NCI-H526 (cell line): ENCODE measurements at places on chromosomes 13 and 19.

DNA sequence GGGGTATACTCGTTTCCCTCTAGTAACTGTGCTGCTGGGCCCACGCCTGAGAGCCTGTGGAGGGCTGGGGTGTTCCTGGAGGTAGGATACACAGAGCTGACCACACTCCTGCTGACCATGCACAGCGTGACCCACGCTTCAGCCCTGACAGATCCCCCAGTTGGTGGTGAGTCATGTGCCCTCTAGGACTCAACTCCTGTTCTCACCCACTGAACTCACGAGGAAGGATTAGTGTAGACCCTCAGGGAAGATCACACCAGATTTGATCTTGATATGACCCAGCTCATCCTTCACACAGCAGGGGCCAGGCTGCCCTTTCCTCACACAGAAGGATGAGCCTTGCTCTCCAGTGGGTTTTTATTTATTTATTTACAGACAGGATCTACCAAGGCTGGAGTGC lies 13.3 kb upstream of the ACP7 start:
- no peak for DNase-seq

DNA sequence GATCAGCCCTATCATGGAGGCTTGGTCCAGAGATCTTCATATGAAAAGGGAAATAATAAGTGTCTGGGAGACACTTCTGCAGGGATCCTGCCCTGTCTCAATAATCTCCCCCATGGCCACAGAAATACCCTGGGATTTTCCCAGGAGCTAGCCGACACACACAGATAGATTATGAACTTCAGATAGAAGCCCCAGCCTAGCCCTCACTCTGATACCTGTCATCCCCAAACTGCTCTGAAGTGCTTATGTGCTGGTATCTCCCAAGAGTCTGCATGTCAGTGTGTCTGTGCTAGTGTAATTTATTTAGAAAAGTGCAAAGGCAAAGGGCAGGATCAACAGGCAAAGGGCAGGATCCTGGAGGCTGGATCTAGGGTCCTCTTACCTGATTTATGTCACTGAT lies 38.7 kb upstream of the ZNF766 start:
- DNase-seq, result no peak

DNA sequence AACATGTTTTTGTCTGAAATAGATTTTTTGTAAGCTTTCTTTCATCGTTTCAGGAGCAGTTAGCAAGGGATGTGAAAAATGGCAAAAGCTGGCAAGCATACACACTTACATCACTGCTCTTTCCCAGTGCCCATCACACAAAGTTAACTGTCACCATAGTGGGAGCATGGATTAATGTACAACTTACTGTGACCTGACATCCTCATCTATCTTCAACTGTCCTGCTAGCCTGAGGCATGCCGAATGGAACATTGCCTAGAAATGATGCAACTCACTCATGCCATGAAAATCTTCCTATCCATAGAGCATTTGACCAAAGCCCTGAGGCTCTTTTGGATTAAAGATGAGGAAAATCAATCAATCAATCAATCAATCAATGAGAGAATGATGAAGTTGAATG lies 491.7 kb upstream of the SLC10A2 start:
- DNase-seq, result no peak

GRCh38 chr13:43881580-43881979 lies 1.9 kb downstream of the LACC1 start:
- DNase-seq, result no peak

DNA sequence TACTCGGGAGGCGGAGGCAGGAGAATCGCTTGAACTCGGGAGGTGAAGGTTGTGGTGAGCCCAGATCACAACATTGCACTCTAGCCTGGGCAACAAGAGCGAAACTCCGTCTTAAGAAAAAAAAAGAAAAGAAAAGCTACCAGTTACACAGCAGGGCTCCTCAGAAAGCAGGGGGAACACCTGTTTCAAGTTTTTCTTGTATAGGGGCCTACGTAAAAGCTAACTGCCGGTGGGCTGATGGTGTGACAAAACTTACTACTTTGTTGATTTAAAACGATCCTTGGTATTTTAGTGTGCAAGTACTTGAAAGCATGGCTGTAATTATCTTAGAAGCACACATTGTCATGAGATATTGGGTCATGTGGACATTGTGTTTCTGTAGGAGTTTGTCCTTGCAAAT lies 15.7 kb upstream of the ERVV-1 start:
- no peak for DNase-seq

DNA sequence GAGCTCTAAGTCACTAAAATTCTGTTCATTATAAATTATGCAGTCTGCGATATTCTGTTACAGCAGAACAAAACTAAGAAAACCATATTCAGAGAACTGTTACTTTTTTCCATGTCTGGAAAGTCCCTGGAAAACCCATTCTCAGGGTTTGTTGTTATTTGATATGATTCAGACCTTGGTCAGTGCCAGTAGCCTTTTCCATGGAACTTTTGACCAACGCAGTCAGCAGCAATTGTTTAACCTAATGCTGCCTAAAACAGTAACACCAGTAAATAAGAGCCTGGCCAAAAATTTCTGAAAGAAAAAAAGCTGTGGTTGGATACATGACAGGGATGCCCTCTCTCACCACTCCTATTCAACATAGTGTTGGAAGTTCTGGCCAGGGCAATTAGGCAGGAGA lies 402.7 kb downstream of the TBC1D4 start:
- DNase-seq, result no peak

DNA sequence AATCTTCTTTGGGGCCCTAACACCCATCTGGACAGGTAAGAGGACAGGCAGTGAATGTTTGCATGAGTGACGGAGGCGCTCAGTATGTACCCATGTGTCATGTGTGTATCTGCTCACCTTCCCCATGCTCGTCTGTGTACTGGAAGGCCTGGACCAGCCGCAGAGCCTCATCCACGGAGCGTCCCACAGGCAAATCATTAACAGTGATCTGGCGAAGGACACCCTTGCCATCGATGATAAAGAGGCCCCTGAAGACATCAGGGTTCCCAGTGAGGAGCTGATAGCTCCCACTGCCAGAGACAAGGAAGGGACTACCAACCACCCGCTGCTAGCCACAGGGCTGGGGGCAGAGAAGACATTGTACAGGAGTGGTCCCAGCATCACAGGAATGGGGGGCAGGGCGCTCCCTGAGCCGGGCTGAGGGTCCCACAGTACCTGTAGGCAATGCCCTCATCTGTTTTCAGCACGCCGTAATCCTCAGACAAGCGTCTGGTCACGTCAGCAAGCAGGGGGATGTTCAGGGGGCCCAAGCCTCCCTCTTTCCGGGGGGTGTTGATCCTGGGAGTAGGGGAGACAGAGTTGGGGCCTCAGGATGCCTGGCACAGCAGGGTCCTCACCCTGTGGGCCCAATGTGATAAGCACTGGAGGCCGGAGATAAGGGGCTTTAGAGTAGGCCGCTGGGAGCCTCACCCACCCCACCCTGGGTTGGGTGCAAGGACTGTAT lies 1.7 kb downstream of the PRDX2 start:
- DNase-seq, result no peak

- DNase-seq, result no peak
Measured at GRCh38 chr19:20558571-20558970, 7.0 kb downstream of the ZNF737 start.

- DNase-seq, result no peak
Measured at GRCh38 chr13:80901111-80901510, 560.2 kb upstream of the SPRY2 start.

DNA sequence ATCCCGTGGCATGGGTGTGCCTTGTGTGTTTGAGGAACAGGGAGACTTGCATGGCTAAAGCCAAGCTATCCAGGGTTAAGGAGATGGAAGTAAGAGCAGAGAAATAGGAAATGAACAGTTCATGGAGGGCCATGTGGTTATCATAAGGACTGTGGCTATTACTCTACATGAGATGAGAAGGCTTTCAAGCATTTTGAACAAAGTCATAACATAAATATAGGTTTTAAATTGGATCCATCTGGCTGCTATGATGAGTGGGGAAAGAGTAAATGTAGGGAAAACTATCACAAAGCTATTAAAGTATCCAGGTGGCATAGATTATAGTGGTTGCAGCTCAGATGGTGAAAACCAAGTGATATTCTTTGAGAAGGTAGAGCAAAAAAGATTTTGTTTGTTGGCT lies 184.1 kb downstream of the PCDH17 start:
- DNase-seq, result no peak

DNA sequence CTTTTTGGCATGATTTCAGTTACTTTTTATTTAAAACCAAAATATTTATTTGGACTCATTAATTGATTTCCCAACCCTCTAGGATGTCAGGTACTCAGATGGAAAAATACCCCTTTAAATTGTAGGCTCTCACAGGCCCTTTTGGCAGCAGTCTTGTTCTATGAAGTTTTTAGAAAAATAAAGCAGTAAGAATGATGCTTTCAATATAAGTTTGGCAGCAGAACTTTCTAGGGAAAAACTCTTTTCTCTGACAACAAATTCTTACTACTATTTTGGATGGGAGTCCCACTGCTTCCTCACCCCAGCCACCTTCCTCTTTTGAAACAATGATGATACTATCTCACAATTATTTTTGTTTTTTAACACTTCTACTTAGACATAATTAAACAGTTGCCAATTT lies 581.6 kb upstream of the SGCG start:
- DNase-seq, result no peak

DNA sequence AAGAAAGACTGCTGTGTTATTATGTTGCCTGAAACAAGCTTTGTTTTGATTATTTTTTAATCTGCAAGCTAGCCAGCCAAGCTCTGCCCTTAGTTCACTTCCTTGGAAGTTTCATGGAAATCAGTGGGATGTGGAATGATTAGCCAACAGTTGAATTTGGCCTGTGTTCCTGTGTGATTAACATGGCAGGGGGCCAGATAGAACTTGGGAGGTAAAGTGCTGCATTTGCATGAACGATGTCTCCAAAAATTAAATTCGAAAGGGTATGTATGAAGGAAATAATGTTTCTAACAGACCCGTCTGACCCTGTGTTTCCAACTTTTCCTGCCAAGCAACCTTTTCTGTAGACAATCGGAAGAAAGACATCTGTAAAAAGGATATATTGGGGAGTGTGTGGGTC lies 32.2 kb downstream of the UFM1 start:
- no peak for DNase-seq

DNA sequence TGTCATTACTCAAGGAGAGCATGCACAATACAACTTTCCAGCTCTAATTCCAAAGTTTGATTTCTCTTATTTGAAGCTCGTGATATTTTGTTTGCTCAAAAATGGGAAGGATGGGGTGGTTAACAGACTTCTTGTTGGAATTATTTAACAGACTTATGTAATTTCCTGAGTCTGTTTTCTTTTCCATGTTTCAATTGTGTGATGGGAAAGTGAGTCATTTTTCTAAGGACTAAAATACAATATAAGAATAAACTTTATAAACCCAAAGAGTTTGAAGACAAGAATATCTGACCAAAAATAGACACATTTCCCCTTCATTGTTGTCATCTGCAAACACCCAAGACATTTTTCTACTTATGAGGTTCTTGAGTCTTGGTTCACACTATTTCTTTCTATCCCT lies 211.8 kb upstream of the SLITRK5 start:
- DNase-seq, result no peak

DNA sequence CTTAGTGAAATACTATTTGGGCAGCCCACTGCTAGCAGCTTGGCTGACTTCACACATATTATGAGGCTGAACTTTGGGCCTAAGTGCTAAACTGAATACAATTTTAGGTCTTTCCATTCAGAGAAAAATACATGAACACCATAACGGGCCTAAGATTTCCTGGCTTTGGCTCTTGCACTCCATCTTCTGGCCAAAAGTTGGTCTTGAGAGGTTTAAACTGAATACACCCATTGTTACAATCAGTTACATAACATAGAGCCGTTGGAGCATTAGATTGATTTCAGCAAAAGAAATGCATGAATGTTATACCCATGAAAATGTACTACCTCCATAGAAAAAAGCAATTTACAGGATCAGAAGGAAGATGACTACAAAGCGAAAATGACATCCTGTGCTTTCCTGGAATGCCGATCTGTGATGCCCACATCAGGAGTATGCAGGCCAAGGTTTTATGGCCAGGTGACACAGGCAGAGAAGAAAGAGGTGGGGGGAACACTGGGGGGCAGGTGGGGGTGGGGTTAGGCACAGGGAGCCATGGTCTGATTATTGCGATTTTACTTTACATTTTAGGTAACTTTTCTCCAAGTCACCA lies 11.1 kb upstream of the SHISA2 start:
- peak; percentile 89 for DNase-seq

- DNase-seq, result no peak
Measured at GRCh38 chr19:42285541-42285941, 16.4 kb upstream of the PRR19 start.

DNA sequence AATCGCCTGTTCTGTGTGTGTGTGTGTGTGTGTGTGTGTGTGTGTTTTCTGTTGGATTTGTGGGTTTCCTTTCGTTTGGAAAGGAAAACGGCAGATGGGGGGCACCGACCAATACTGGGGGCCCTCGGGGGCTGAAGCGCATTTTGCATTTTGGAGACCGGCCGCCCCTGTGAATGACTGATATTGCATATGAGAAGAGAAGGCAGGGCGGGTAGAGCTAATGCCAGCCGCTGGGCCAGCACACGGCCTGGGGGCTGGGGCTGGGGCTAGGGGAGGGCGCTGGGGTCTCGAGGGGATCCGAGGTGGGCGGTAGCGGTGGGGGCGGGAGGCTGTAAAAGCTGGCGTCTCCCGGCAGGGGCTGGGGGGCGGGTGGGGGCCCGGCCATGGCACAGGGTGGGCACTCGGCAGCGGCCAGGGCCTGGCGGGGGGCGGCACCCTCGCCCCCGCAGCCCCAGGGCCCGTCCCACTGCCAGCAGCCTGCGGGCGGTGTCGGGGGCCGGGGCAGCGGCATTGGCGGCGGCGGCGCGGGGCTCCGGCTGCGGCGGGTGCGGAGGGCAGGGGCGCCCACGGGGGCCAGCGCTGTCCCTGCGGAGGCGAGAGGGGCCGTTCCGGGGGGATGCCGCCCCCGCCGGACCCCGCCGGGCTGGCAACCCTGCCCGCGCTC lies 11.2 kb downstream of the ANO8 start:
- no peak for DNase-seq

DNA sequence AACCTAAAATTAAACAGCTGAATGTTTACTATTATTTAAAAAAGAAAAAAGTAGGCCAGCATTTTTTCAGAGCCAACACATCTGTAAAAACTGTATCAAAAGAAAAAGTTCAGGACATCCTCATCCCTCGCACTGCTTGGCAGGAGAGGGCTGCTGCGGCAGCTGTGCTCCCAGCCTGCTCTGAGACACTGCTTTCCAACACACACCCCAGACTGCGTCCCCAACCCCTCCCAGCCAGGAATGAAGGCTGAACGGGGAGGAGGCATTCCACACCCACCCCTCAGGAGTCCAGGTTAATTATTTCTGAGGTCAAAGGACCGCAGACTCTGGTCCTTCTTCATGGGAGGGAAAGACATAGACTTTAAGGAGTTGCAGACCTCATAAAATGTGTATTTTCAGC lies 43.1 kb downstream of the COL4A1 start:
- no peak for DNase-seq

- DNase-seq, result no peak
Measured at GRCh38 chr13:30313311-30313710, 6.0 kb upstream of the KATNAL1 start.

- no peak for DNase-seq
Measured at GRCh38 chr19:45780448-45781213, 1.7 kb downstream of the DMPK start.

GRCh38 chr13:64992314-64992713 lies 2237.8 kb downstream of the PCDH9 start:
- no peak for DNase-seq

- no peak for DNase-seq
Measured at GRCh38 chr13:50676602-50677001, 166.9 kb downstream of the DLEU7 start.
